Fibroblast of the aortic adventitia (primary cell): ENCODE measurements at places on chromosomes 7 and 10.

- no peak for DNase-seq
Observed at GRCh38 chr10:52297747-52298146, 16.3 kb upstream of the DKK1 start.

GRCh38 chr7:72042855-72043254, 369.3 kb downstream of the CALN1 start:
- no peak for DNase-seq

DNA sequence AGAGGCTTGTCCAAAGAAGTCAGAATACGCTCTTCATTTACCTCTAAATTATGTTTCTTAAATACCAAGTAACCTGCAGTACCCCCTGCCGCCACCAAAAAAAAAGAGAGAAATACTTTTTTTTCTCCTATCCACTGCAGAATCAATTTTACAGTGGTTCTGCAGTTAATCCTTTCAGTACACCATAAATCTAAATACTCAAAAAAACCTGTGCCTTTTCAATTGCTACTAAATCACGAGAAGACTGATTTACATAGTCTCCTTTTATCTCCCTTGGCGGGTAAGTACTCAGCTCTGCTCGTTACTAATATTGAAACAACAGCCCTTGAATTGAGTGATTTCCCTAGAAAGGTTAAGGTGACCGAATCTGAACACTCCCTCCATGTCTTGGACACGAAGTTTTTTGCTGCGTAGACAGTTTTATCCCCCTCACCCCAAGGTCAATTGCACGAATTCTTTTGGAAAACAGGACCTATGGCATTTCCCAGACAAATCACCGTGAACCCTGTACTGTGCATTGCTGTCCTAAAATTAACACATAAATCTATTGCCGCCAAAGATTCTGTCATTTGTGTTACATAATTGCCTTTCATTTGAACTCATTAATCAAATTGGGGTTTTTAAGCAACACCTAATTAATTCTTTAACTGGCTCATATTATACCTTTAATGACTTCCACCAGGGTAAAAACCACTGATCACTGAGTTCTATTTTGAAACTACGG, 512 bp upstream of the VIM start:
- DNase-seq = peak; percentile 57

DNA sequence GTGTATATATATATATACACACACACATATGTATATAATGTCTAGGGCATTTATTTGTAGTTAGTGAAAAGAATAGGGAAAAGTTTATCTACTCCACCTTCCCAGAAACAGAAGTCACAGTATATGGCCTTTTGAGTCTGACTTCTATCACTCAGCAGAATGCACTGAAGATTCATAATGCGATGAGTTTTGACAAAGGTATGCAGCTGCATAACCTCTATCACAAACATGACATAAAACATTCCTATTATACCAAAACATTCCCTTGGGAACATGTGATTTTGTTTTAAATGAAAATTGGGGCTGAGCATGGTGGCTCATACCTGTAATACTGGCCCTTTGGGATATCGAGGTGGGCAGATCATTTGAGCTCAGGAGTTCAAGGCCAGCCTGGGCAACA, 137.3 kb upstream of the EEPD1 start:
- peak; percentile 34 for DNase-seq

DNA sequence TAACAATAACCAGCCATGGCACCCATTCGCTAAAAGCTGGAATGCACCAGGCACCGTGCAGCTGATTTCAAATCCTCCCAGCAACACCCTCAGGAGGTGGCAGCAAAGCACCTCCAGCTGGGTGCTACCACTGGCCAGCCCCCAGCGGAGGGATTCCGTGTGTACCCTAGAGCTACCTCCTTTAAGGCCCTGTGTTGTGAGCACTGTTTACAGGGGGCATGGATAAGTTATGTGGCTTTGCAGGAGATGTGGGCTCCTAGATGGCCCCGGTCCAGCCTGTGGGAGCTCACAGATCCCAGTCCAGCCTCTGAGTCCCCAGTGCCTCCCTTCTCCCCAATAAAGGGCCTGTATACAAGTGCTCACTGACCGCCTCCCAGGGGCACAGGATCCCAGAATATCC, 27.1 kb downstream of the TNRC18 start:
- DNase-seq = no peak

DNA sequence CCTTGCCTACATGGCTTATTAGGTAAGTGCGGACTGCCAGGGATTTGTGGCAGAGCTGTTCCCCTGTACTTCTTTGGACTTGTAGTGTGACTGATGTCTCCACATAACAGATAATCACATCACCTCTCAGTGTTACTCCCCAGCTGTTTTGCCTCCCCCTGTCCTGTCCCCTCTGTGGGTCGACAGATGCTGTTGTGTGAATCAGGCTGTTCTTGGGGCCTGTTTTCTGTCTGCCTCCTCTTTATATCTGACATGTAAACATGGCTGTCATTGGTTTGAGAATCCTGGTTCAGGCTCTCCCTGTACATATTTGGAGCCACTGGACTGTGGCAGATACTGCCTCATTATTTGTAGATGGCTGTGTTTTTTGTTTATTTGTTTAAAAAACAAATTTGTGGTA, 22.7 kb downstream of the CCNY start:
- DNase-seq = no peak

GRCh38 chr10:58424176-58424575, 39.0 kb downstream of the TFAM start:
- DNase-seq = no peak

DNA sequence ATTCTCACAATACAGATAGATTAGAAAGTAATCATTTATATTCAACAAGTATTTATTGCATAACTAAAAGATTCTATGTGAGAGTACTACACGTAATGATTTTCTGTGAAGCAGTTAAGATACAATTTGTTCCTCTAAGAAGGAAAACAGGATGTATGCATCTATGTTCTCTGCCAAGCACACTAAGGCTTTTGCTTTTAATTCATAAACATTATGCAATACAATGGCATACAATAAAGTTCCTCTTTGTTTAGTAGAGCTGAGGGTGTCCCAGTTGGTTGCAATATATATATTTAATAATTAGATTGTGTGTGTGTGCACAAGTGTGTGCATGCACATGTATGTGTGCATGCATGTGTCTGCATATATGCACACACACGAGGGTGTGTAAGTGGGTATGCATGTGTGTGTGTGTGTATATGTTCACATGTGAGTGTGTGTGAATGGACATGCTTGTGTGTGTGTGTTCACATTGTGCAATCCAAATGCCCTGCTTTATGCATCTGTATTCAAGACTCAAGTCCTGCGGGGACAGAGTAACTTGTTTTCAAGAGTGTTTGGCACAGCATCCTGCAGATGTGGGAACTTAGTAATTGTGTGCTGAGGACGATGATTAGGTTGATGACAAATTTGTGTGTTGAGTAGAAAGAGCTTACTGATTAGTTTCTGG, 481.5 kb upstream of the KLF6 start:
- DNase-seq = peak; percentile 70

- no peak for DNase-seq
Observed at GRCh38 chr10:60663850-60664249, 114.4 kb upstream of the CDK1 start.

GRCh38 chr7:148799893-148800555, 84.1 kb downstream of the EZH2 start:
- DNase-seq = no peak
